ENCODE measurements at places on chromosomes 5 and 9.

DNA sequence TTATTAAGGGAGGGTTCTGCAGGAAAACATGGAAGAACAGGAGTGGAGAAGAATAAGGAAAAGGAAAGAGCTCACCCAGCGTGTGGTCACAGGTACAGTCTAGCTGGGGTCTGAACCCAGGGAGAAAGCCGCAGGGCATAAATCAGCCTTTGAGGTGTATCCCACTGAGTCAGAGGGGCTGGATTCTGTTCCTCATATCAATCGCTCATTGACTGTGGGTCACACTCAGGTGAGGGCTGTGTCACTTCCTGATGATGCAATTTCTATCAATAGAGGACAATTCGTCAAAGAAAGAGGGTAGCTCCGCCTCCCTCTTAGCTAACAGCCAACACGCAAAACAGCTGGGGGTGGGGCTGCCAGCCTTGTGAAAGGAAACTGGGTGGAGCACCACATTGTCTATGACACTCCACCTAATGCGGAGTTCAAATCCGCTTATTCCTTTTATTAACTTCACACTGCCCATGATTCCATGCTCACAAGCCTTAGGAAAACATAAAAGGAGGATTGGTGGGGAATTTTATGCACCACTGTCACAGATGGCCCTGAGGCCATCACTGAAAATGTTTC, 176.2 kb downstream of the ICE1 start:
- DNase-seq, result no peak

DNA sequence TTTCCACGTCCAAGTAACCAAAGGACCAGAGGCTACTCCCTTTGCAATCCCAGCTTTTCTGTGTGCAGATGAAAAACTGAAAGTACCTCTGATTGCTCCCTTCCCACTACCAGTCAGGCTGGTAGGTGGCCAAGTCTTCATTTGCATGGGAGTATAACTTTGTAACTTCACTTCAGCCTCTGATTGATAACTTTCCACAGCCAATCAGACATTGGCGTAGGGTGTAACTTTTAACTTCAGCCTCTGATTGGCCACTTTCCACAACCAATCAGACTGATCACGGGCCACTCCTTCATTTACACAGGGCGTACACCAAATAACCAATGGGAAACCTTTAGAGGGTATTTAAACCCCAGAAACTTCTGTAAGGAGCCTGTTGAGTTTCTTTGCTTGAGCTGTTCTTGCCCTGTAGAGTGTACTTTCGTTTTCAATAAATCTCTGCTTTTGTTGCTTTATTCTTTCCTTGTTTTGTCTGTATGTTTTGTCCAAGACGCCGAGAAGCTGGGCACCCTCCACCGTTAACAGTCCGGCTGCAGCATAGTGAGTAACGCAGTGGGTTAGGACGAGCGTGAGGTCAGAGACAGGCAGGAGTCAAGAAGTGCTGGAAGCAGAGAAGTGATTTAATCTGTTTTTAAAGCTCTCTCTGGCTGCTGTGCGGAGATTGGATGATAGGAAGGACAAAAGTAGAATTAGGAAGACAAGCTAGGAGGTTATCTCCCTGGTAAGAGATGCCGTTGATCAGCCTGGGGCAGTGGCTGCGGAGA, 3.5 kb upstream of the EXOSC2 start:
- no peak for DNase-seq

DNA sequence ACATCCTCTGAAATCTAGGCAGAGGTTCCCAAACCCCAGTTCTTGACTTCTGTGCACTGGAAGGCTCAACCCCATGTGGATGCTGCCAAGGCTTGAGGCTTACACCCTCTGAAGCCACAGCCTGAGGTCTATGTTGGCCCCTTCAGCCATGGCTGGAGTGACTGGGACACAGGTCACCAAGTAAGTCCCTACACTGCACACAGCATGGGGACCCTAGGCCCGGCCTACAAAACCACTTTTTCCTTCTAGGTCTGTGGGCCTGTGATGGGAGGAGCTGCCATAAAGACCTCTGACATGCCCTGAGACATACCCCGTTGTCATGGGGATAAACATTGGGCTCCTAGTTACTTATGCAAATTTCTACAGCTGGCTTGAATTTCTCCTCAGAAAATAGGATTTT, 418.8 kb upstream of the CCNH start:
- DNase-seq, result no peak

DNA sequence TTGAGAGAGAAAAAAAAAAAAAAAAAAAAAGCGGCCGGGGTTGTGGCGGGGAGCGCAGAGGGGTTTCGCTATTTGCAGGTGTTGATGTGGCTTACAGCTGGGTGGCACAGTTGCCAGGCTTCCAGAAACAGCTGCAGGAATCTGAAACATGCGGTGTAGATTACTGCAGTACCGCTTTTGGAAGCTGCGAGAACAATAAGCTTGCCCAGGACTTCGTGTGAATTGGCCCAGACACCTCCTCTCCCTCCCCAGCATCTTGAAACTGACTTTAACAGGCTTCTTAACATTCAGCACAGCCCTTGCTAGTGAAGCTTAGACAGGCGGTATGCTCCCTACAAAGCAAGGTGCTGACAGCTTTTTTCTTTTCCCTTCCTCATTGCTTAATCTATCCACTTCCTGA, 104.0 kb downstream of the ATP10B start:
- no peak for DNase-seq

- no peak for DNase-seq
These were observed 76.9 kb downstream of the GHR start for GRCh38 chr5:42500003-42500599.

- no peak for DNase-seq
These were observed 359.2 kb upstream of the ZNF462 start for GRCh38 chr9:106503759-106504158.

Data from activated effector memory CD4-positive, alpha-beta T cell treated with Interleukin-2 at 50 U/mL for 16 hours (primary cell).